Osteoblast (primary cell): ENCODE measurements at places on chromosomes 2 and 18.
A peak's percentile ranks its signal among the peaks of the same experiment; 100 is the strongest.

DNA sequence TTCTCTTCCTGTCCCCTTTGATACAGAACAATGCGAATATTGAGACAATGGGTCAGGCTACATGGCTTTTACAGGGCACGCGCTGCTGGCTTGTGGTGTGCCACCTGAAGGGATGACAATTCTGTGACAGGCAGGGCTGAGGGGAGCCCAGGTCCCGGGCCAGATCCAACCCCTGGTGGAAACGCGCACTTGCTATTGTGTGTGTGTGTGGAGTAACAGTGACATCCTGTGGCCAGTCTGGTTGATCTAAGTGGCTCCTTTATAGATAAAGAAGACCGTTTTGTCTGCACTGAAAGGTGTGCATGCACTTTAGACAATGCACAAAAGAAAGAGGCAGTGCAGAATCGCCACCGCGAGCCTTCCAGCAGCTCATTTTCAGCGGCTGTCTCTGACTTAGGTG is 273.6 kb downstream of the HRH4 start:
- no peak for DNase-seq

- DNase-seq = no peak
These were observed 9.6 kb downstream of the SNTG2 start for GRCh38 chr2:960061-960736.

- no peak for DNase-seq
These were observed 85.8 kb downstream of the SETBP1 start for GRCh38 chr18:44766450-44766849.

DNA sequence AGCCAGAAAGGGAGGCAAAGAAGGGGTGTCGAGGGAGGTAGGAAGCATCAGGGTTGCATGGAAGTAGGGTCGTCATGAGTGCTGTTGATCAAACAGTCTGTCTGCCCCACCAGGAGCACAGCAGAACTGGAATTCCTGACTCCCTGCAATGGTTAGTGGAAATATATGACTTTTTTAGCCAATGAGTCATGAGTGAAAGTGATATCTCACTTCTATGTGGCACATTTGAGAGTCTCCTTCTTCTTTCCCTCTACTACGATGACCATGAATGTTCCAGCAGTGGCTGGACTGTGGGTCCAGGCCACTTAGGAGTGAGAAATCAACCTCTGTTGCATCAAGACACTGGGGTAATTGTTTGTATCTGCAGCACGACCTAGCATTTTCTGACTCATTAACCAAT is 199.5 kb downstream of the TTC32 start:
- peak; percentile 89 for DNase-seq

GRCh38 chr2:119741868-119742267 is 17.9 kb upstream of the PTPN4 start:
- DNase-seq = no peak

DNA sequence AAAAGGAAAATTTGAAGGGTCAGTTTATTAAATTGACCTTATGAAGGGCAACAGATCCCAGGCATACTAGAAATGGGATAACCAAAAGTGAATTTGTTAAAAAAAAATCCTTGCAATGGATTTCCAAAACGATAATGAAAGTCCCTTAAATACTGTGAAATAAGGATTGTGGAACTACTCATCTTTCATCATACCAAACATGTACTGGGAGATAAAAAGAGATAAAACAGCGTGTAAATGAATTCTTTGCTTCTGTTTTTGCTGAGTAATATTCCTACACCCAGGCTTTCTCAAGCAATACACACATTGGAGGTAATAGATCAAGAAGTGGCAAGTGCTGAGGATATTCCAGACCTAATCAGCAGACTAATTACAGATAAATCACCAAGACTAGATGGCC is 3.8 kb downstream of the LYPD6 start:
- DNase-seq = no peak

GRCh38 chr2:53202063-53202462 is 565.5 kb upstream of the CHAC2 start:
- no peak for DNase-seq

GRCh38 chr2:74556159-74556558 is 1.6 kb downstream of the DOK1 start:
- DNase-seq = no peak

DNA sequence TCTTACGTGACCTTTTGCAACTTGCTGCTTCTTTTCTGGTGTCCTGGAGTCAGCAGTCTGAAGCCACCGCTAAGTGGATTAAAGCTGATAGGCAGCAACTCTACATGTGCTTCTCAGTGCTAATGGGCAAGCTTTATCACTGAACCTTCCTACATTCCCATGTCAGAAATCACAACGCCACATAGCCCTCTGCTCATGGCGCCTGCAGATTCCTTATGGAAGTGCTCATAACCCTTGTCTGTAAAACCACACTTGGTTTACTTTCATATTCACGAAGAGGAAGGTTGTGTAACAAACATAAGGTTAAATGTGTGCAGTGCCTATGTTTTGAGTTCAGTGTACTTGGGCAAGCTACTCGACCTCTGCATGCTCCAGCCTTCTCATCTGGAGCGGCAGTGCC is 319.8 kb downstream of the FBXO15 start:
- DNase-seq = no peak

GRCh38 chr2:238818561-238818960 is 29.3 kb upstream of the TWIST2 start:
- no peak for DNase-seq

GRCh38 chr2:85878719-85879370 is 9.9 kb downstream of the ST3GAL5 start:
- DNase-seq = peak; percentile 58

DNA sequence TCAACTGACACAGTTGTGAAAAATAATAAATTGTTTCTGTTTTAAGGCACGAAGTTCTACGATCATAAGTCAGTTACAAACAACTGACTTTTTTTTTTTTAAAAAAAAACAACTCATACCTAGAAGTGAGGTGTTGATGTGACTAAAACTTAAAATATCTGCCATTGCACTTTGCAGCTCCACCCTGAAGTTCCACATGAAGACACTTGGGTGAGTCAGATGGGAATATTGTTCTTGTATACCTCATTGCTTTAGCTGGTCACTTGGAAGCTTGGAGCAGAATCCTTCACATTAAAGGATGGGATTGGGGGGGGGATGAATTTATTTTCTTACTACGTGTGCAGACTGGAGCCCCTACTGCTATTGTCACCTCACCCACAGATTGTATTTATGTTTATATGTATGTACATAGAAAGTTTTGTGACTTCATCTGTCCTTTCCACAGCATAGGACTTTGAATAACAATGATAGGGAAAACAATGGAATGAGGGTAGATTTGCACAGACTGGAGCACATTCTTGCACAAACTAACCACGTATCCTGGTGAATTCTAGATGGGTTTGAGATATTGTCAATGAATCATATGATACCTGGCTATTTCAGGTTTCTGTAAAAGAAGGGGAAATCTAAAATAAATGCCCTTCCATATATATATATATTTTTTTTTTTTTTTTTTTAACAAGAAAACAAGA is 57.9 kb upstream of the ARHGAP15 start:
- no peak for DNase-seq

GRCh38 chr18:7224198-7224597 is 6.7 kb upstream of the LRRC30 start:
- DNase-seq = no peak

- peak; percentile 90 for DNase-seq
These were observed 45.4 kb downstream of the MCFD2 start for GRCh38 chr2:46870051-46870839.

GRCh38 chr2:79935771-79936657 is 368.5 kb downstream of the LRRTM1 start:
- no peak for DNase-seq
